ENCODE measurements at places on chromosomes 5 and 9.

- DNase-seq, result no peak
These were observed 281.3 kb downstream of the ARHGAP26 start for GRCh38 chr5:143051244-143052058.

DNA sequence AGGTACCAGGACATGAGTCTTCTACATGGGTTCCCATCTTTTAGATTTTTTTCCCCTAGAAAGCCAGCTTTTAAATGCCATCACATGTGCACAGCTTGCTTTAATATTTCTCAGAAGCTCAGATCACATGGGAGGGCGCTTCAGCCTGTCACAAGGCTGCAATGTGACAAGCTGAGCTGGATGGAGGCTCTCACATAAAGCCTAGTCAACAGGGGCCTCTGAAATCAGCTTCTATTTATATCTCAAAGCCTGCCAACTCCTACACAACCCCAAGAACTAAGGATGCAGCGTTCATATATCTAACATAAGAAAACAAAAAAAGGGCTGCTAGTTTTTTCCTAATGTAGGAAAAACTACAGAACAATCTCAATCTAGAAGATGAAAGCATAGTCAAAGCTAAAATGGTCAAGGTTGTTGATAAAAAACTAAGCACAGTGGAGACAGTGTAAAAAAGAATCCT is 2.3 kb downstream of the ZFAND5 start:
- peak; percentile 74 for DNase-seq

DNA sequence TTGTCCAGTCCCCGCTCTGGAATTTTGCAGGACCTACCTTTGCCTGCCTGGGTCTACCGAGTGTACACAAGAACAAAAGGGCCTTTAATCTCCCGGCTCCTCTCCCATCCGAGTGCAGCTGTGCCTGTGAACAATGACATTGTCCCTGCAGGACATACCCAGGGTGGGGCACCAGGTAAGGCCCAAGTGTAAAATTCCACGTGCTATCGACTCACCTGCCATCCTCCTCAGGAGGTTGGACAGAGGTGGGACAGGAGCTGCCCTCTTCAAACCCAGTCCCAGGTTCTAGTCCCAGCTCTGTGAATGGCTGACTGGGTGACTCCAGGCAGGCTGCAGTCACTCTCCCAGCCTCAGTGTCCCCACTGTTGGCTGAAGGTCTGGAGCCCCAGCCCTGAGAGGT is 159.6 kb upstream of the ALDH1B1 start:
- no peak for DNase-seq

- DNase-seq, result no peak
These were observed 75.5 kb downstream of the EPB41L4B start for GRCh38 chr9:109245310-109245897.

DNA sequence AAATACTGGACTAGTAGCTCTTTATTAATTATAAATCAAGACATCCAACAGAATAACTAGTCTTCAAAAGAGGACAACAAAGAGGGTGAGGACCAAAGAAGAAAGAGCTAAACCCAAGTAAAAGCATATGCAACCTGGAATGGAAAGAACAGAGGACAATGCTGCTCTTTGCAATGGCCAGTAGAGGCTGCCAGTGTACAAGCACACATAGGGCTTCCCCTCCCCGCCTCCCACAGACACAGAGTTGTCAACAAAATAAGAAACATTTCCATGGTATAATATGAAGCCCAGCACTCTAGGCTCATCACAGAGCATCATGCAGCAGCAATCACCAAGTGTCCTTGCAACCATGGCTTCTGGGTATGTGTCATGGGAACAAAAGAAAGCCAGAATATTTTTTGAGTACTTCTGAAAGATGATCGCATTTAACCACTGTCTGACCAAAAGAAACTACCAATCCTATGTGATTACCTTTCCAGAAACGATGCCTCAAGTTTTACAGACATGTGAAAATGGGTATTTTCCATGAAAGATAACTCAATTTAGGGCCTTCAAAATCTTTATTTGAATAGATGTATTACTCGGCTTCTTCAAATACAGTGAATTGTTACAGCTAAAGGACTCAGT is 58.1 kb downstream of the RFX3 start:
- DNase-seq, result peak; percentile 75

DNA sequence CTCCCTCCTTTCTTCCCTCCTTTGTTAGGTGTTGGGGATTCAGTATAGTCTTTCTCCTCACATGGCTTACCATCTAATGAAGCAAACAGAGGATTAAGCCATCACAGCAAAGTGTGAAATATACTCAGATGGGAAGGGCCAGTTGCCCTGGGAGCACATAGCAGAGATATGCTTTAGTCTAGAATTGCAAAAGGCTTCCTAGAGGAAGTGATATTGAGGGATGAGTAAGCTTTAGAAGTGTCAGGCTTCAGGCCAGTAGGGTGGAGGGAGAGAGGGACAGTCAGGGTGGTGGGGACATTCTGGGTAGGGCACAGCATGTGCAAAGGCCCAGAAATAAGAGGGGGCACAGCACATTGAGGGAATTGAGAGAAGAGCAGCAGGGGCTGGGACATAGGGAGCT is 46.2 kb upstream of the GLRA1 start:
- DNase-seq, result no peak

GRCh38 chr5:157443041-157443549 is 16.9 kb upstream of the NIPAL4 start:
- no peak for DNase-seq

DNA sequence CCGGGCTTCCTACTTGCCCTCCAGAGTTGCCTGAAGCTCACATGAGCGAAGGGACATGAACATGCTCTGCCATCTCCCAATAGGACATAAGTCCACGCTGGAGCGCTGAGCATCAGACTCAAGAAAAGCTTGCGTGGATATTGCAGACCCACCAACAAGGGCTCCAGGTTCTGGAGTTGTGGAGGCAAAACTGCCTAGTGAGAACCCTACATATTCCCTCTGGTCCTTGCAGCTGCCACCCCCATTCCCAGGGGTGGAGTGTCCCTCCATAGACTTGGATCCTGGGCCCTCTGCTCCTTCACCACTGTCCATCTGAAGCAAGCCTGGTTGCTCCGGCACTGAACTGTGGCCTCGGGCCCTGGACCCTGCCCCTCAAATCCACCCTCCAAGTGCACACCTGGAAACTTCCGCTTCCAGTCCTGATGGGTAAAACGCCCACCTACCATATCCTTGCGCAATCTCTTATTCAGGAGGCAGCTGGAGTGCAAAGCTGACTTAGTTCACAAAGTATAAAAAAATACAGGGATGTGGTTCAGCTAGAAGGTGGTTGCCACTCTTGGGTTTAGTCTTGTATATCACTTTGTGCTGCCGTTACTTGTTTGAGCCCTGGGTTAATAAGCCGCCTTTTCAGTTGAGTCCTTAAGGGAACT is 28.0 kb downstream of the HRH2 start:
- DNase-seq, result no peak

DNA sequence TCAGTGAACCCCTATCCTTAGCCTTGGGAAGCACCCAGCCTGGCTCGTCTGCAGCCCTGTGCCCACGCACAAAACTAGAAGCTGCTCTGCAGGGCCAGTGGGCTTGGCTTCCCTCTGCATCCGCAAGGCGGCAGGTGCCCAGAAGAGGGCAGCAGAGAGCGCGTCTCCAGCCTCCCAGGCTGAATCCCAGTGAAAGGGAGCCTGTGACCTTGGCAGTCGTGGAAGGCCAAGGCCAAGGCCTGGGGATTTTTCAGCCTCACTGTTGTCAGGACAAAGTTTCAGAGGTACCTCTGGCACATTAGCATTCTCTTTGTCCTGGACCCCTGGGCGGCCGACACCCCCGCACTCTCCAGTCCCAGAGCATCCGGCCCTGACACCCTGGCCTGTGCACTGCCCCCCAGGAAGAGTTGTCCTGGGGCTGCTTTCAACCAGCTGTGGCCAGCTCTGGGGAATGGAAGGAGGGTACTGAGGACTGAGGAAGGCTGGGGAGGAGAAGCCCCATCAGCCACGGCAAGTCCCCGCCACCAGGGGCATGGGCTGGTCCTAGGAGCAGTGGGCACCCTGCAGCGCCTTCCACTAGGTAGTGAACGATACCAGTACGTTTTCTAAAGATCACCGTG is 63.6 kb upstream of the IL17B start:
- peak; percentile 88 for DNase-seq

DNA sequence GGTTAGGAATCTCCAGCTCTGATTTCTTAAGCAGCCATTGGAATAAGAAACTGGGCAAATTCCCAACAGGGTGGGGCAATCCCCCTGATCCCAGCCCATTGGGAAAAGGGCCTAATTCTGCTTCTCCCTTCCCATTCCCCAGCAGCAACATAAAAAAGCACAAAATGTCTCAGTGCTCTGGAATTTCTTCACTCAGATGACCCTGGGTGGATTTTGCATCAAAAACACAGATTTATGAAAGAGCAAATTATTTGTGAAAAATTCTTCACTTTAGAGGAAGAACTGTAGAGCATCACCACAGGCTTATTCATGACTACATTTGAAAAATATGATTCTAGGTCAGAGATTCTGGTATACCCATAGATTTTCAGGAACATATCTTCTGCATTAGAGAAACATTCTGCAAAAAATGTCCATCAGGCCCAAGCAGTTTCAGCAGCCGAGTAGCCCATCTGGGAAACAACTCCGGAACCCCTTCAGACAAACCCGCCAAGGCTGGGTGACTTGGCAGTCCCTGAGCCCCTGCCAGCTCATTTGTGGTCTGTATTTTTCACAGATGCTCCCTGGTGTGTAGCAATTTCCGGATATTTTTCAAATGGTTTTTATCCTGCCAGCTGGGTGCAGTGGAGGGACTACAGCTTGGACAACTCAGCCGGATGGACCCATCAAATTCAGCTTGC is 102.1 kb upstream of the RANBP3L start:
- DNase-seq, result no peak

GRCh38 chr5:133831491-133832224 is 136.8 kb downstream of the C5orf15 start:
- no peak for DNase-seq

DNA sequence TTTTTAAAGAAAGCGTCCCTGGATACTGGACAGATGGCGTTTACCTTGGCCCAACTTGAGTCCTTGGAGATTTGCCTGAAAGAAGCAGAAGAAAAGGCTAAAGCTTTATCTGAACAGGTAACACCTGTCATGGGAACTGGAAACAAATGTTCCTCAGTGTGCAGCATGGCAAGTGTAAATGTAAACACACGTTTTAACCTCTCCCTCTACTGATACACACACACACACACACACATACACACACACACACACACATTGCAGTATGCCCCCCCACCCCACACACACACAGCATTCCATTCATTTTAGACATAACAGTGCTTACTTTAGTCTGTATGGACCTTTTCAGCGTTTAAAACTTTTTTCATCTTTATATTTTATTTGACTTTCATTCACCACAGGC is 51.1 kb downstream of the CCDC192 start:
- no peak for DNase-seq

GRCh38 chr5:177503351-177504085 is 6.1 kb downstream of the DOK3 start:
- DNase-seq, result no peak

DNA sequence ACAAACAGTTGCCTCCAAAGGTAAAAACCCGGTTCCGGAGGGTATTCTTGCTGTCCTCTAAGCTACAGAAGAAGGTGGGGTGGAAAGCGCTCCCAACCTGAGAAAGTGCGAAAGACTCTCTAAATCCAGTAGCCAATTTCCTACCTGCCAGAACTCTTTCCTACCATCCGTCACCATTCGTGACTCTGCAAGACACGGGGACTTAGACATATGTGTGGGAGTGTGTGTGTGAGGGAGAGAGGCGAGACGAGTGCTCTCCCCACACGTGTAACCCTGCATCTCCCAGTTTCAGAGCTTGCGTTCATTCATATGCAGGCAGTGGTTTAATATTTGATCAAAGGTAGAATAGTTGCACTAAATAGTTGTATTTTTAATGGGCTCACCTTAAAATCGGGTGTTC is 473 bp upstream of the GABRA1 start:
- DNase-seq, result no peak

GRCh38 chr9:20508242-20508641 is 114.1 kb downstream of the MLLT3 start:
- no peak for DNase-seq

- DNase-seq, result no peak
These were observed 10.5 kb upstream of the HSPA4 start for GRCh38 chr5:133041157-133041784.

Data from activated CD4-positive, alpha-beta T cell treated with anti-CD3 and anti-CD28 coated beads for 36 hours (primary cell).